Stimulated activated memory B cell treated with anti-CD40 and anti-IgM and Interleukin-4, amounts not matched to agents 10 μg/mL and 1 μg/mL and 100 μg/mL, for 72 hours (primary cell): ENCODE measurements at places on chromosomes 2 and 18.

- no peaks in the 10 kb centered on the region for H3K27me3 ChIP-seq
- no peaks in the 10 kb centered on the region for H3K36me3 ChIP-seq
- no peaks in the 10 kb centered on the region for H3K4me1 ChIP-seq
- no peak for ATAC-seq
Observed at GRCh38 chr18:10210057-10210633, 244.3 kb upstream of the APCDD1 start.

- no peak overlapping the region for H3K27ac ChIP-seq
- peaks cover 81% of the 10 kb centered on the region for H3K4me1 ChIP-seq
- peaks cover 56% of the 10 kb centered on the region for H3K36me3 ChIP-seq
- no peak for ATAC-seq
Observed at GRCh38 chr2:227503433-227504406, 31.8 kb downstream of the AGFG1 start.

- H3K27ac ChIP-seq, result no peak overlapping the region
- no peaks in the 10 kb centered on the region for H3K36me3 ChIP-seq
- H3K4me1 ChIP-seq, result no peaks in the 10 kb centered on the region
- peaks cover 21% of the 10 kb centered on the region for H3K27me3 ChIP-seq
Observed at GRCh38 chr2:7468955-7469354, 551.7 kb downstream of the RNF144A start.

GRCh38 chr2:217103752-217104545, 244.1 kb upstream of the TNP1 start:
- no peak for ATAC-seq
- no peaks in the 10 kb centered on the region for H3K36me3 ChIP-seq
- H3K4me3 ChIP-seq, result no peak overlapping the region
- peaks cover 13% of the 10 kb centered on the region for H3K4me1 ChIP-seq

DNA sequence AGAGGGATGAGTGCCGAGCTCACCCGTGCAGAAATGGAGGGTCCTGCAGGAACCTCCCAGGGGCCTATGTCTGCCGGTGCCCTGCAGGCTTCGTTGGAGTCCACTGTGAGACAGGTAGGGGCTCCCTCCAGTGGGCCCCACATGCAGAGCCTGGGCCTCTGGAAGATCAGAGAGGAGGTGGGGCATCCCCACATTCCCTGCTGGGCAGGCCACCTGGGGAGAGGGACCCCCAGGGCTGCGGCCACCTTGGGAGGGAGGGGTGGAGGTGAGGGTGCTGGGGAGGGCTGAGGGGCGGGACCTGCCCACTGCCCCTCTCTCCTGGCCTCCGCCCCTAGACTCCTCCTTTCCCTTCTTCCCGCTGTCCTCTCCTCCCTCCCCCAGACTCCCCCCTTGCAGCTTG, 38.5 kb downstream of the MTERF4 start:
- ATAC-seq, result peak; percentile 67
- H3K4me1 ChIP-seq, result peaks cover 12% of the 10 kb centered on the region
- H3K27me3 ChIP-seq, result no peaks in the 10 kb centered on the region
- peak overlapping the region; percentile 57 for H3K4me3 ChIP-seq
